ENCODE measurements at places on chromosomes 4 and X. TPM values are rescaled to one million over a fixed set of nuclear protein-coding genes. Genes with fewer than 3 reads are reported as not detected.

The AFM gene
- total RNA-seq, result not detected

The NCAPG gene
- 22.2 TPM for total RNA-seq

The HERC6 gene
- total RNA-seq, result 12.8 TPM

The TEX13B gene
- 0.12 TPM for total RNA-seq

The NOX1 gene
- not detected for total RNA-seq

The DMRTC1B gene
- total RNA-seq, result not detected

The ARSJ gene
- total RNA-seq, result 40.9 TPM

The SNCA gene
- 21.2 TPM for total RNA-seq

The SLC6A14 gene
- not detected for total RNA-seq

The C4orf54 gene
- total RNA-seq, result under 0.01 TPM

The NONO gene
- total RNA-seq, result 400 TPM

The C4orf36 gene
- total RNA-seq, result 0.77 TPM

The ANKRD17 gene
- 60.6 TPM for total RNA-seq

The TLR2 gene
- total RNA-seq, result 0.44 TPM

The USP51 gene
- total RNA-seq, result 2.5 TPM

The IKBKG gene
- total RNA-seq, result 17.5 TPM

The EVC2 gene
- 10.0 TPM for total RNA-seq

The MAGEH1 gene
- 41.4 TPM for total RNA-seq

The CLIC2 gene
- total RNA-seq, result 6.2 TPM

The UGT2A1 gene
- total RNA-seq, result not detected

The TCEAL2 gene
- total RNA-seq, result not detected

The VSIG4 gene
- total RNA-seq, result not detected

The PLXNB3 gene
- total RNA-seq, result 5.5 TPM

The GNRHR gene
- not detected for total RNA-seq

The SAGE1 gene
- not detected for total RNA-seq

The NMU gene
- total RNA-seq, result 1.3 TPM
